ENCODE measurements at places on chromosomes 2 and 18.

DNA sequence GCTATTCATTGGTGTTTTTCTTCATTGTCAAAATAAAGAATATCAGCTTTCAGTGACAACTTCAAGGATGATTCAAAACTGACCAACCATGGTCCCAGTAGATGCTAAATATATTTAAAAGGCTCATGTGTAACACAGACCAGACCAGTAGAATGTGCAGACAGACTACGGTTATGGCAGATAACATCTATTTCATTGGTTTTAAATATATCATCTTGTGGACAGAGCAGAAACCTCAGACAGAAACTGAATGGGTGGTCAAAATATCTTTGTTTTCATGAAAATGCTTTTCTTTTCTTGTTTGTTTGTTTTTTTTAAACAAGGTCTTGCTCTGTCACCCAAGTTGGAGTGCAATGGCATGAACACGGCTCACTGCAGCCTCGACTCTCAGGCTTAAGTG lies 107.4 kb upstream of the CREB1 start:
- DNase-seq: no peak

GRCh38 chr2:25867396-25868003 lies 10.8 kb downstream of the ASXL2 start:
- no peak for DNase-seq

- DNase-seq: no peak
These were observed 30.6 kb upstream of the EPC2 start for GRCh38 chr2:148614014-148614321.

DNA sequence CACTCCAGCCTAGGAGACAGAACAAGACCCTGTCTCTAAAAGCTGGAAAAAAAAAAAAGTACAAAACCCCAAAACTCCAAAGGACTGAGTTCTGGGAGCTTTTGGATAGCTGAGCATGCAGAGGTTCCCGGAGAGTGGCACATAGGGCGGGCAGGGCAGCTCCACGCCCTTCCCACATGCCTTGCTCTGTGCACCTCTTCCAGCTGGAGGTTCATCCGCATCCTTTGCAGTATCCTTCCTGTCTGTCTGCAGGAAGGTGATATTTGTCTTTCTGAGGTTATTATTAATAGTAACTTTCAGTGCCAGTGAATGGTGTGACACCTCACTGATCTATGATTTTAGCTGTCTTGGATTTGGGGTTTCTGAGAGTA lies 70.2 kb downstream of the INPP4A start:
- no peak for DNase-seq

- no peak for DNase-seq
These were observed 22.0 kb downstream of the AP1S3 start for GRCh38 chr2:223815186-223815883.

DNA sequence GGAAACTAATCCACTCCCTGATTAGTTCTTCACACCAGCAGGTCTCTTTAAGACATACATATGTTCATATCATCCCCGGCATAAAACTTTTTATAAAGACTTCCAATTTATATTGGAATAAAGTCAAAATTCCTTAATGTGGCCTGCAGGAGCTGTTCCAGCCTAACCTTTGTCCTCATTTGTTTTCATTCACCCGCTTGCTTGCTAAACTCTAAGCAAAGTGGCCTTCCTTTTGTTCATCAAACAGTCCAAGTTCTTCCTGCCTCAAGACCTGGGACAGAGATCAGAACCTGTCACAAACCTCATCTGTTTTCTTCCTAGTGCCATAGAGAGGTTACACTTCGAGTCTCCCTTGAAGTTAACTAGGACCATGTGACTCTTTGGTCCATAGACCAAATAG lies 339.4 kb upstream of the ID2 start:
- DNase-seq: no peak

DNA sequence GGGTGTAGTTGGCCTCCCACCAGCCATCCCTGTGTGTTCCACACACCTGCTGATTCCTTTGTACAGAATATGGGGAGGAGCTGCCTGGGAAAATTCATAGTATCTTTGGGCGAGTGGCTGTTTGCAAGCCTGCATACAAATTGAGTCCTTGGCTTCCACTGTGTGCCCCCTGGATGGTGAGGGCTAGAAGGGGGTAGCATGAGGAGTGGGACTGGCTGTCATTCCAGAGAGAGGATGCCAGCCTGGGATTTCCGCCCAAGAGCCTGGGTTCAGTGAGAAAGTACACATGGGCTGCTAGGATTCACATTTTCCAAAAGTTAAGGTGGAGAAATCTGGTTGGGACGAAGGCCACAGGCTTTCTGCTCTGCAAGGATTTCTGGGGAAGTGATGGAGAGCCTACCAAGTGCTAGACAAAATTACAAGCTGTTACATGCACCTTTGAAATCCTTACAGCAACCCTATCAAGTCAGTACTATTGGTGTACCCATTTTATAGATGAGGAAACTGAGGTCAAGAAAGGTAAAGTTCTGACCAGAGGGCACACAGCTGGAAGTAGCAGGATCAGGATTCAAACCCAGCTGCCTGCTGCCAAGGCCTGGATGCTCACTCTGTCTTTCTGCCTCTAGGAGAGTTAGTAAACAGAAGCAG lies 606 bp upstream of the TOGARAM2 start:
- DNase-seq: no peak

- DNase-seq: no peak
These were observed 23.6 kb downstream of the SUCLG1 start for GRCh38 chr2:84435345-84436025.

DNA sequence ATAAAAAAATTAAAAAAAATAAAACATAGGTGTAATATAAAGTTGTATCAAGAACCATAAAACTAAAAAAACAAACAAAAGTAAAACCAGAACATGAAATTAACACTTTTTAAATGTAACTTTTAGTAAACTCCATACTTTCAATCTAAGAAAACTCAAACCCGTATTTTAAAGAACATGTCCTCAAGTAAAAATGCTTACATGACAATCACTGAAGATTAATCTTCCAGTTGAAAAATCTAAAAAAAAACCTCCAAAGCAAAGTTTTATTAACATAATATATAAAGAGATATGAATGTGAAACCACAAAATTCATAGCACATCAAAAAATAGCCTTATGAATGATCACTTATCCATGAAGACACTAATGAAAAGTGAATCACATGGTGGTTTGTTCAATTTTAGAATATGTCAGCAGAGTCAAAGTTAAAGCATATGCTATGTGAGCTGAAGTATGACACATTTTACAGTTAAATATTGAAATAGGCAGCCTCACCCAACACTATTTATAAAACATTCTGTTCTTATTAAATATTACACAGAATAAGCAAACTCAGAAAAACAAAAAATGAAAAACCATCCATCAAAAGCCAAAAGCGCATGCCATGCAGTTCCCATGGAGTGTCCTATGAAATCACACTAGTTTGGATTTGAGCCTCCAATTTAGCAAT lies 23.1 kb upstream of the CHAC2 start:
- no peak for DNase-seq

- DNase-seq: no peak
These were observed 84.6 kb downstream of the RAB31 start for GRCh38 chr18:9792565-9793245.

DNA sequence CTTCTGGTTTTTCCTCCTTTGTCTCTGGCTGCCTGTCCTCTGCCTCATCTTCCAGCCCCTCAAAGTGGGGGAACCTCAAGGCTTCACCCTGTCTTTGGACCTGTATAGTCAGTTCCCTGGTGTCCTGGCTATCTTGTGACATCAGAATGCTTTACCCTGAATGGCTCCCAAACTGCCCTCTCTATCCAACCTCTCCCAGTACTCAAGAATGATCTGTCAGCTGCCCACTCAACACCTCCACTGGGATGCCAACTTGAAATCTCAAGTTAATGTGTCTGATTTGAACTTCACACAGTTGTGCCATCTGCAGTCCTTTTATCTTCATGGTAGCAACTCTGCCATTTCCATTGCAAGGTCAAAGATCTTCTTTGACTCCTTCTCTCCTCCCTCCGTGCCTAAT lies 43.8 kb downstream of the UBE2F start:
- DNase-seq: no peak

DNA sequence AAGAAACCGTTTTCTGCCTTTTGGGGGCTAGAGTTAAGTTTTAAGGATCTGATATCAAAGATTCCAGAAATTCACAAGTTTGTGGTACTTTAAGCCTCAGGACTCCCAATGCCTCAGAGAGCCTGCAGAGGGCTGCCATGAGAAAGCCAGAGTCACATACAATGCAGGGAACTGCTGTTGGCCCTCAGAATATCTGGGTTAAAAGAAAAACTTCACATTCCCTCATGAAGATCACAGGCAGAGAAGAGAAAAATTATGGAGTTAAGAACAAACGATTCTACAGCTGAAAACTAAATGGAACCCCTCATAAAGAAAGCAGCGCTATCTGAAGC lies 39.5 kb downstream of the HDAC4 start:
- no peak for DNase-seq

- DNase-seq: no peak
These were observed 28.8 kb upstream of the TMEM18 start for GRCh38 chr2:705971-706511.

DNA sequence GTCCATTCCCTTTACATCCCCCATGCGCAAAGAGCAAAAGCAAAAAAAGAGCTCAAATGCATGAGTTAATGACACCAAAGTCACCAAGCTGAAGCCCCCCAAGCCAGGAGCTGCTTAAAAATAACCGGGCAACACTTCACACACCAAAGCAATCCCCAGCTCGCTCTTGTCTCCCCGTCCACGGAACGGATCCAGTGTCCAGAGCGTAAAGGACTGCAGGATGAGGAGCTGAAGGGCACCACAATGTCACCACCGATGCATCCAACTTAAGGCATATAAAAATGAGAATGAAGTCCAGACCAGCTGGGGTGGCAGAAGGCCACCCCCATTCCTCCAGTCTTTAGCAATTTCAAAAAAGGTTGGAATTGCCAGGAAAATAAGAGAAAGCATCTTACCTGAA lies 8.7 kb downstream of the SMAD7 start:
- DNase-seq: no peak

GRCh38 chr2:56714400-56714799 lies 530.6 kb downstream of the CCDC85A start:
- no peak for DNase-seq

GRCh38 chr2:208245746-208246145 lies 9.1 kb downstream of the IDH1 start:
- no peak for DNase-seq

- no peak for DNase-seq
These were observed 256.7 kb downstream of the ATAD2B start for GRCh38 chr2:23670245-23670592.

- no peak for DNase-seq
These were observed 25.3 kb downstream of the MBP start for GRCh38 chr18:77107292-77107691.

- DNase-seq: no peak
These were observed 235.6 kb downstream of the NUP35 start for GRCh38 chr2:183359867-183360266.

- DNase-seq: no peak
These were observed 131.4 kb downstream of the CLIP4 start for GRCh38 chr2:29246383-29247300.

GRCh38 chr2:216082117-216082711 lies 495 bp downstream of the TMEM169 start:
- DNase-seq: no peak

DNA sequence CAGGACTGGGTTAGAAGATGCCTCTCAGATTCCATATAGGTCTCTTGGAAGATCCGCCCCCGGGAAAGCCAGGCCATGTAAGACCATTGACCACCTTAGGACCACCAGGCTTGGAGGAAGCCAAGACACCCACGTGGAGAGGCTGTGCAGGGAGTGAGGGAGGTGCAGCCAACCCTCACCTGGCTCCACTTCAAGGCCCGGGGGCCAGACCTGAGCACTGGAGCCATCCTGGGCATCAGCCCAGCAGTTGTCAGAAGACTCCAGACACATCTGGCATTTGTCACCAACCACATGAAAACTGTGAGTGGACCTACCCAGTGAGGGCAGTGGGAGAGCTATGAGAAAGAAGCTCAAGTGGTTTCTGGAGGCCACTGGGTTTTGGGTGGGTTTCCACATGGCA lies 214.4 kb downstream of the MYT1L start:
- no peak for DNase-seq

DNA sequence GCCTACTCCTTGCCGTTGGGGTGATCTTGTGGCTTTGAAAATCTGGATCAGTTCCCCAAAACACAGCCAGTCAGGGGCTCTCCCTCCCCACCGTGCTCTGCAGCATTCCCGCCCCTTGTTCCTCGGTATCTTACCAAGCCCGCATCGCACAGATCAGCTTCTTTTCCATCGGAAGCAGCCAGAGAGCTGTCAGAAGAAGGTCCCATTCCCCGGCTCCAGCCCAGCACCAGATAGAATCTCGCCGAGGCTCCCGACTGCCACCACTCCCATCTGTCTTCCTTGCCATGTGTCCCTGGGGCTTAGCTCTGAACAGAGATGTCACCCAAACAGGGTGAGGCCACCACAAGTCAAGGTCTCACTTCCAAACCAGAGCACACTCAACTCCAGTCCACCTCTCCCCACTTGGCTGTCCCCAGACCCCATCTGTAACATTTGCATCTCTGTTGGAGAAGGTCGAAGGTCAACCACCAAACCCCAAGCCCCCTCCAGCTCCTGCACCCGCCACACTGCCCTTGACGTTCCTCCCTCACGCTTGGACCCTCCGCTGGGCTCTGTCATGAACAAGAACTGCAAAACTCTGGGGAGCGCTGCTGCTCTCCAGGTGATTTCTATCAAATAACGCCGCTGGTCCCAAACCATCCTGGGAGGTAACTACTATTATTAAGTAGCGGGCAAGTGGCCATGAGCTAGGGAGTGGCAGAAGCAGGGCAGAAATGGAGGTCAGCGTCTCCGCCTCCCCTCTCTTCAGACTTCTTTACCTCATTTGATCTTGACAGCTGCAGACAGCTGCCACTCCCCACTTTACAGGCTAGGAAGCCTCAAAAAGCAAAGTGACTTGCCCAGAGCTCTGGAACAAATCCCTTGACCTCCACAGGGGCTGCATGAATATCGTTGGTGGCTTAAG lies 70.0 kb upstream of the TAF1B start:
- DNase-seq: no peak

- DNase-seq: no peak
These were observed 86.4 kb downstream of the DGKD start for GRCh38 chr2:233440714-233441113.

Data from stimulated activated CD8-positive, alpha-beta memory T cell treated with anti-CD3 and anti-CD28 coated beads, Interleukin-15, amount 100 ng/mL, for 4 hours (primary cell).